ENCODE measurements at places on chromosomes 16 and 17.

- no peak for DNase-seq
Observed at GRCh38 chr16:56478281-56479049, 27.1 kb downstream of the OGFOD1 start.

DNA sequence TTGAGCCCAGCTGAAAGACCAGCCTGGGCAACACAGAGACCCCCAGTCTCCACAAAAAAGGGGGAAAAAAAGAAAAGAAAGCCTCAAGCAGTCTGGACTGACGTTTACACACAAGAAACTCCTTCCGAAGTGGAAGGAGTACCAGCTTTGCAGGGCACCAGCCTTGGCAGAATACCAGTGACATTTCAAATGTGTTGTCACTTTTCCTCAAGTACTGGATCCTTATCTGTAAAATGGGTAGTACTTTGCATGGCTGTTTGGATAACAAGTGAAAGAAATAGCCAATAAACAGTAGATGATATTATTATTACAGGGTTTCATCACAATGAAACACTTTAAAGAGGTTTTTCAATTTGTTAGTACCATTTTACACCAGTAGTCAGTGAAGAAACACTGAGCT, 14.2 kb downstream of the YWHAE start:
- no peak for DNase-seq

DNA sequence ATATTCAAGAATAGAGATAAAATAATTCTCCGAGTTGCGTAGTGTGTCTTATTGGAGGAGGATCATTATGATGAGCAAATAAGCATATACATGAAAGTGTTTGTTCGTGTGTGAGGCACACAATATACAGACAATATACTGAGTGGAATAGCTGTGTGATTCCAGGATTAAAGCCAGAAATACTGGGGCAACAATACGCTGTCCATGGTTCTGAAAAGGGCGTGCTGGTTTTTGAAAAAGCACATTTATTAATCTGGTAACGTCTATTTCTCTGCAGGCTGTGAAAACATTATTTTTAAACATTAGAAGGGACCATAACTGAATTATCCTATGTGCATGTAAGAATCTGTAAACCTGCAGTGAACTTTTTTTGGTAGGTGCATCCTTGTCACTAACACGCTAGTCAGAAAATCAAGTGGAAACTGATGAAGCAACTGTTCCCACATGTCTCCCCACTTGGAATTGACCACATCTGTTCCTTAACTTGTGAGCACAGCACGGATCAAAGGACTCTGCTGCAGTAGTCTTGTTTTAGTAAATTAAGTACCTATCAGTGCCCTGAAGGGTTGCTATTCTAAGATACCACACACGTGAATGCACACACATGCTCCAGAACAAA, 346.0 kb downstream of the GRIN2A start:
- DNase-seq, result no peak

GRCh38 chr17:59365383-59365981, 34.0 kb downstream of the YPEL2 start:
- peak; percentile 28 for DNase-seq

- DNase-seq, result no peak
Observed at GRCh38 chr17:60351012-60351695, 40.8 kb downstream of the USP32 start.

DNA sequence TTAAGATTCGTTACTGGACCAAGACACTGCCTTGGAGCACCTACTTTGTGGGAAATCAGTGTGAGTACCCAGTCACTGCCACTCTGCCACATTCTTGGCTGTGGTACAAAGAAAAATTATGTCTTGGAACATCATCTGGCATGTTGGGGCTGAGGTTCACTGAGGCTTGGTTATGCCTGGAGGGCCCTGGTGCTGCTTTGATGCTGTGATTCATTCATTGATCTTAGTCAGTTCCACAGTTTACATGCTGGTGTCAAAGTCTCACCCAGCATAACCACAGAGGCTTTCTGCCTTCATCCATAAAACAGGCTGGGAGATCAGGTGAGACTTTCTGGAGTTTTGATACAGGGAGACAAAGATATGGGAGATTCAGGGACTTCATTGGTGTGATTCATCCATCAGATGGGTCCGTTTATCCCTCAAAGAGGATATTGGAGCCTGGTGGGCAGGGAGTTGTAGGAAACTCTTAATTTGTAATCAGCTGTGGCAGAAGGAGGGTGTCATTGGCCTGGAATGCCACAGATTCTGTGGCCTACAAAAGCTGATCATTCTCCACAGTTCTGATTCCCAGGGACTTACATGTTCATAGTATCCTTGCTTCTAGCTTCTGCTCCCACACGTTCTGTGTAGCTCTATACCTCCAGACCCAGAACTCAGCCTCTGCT, 322.5 kb downstream of the PMP22 start:
- no peak for DNase-seq

GRCh38 chr16:70466805-70467076, 12.3 kb downstream of the FCSK start:
- DNase-seq, result no peak

All from naive B cell (primary cell).